ENCODE measurements at places on chromosomes 4 and X. TPM values are rescaled to one million over a fixed set of nuclear protein-coding genes. Genes with fewer than 3 reads are reported as not detected.

GAGE12F gene
- total RNA-seq, result not detected

AMOT gene
- 9.9 TPM for total RNA-seq

PAGE4 gene
- total RNA-seq, result not detected

GRCh38 chrX:110346681-110347080 lies 12.0 kb upstream of the RTL9 start:
- no peak for DNase-seq

- DNase-seq, result no peak
Observed at GRCh38 chrX:66002824-66003680, 36.8 kb downstream of the VSIG4 start.

DNA sequence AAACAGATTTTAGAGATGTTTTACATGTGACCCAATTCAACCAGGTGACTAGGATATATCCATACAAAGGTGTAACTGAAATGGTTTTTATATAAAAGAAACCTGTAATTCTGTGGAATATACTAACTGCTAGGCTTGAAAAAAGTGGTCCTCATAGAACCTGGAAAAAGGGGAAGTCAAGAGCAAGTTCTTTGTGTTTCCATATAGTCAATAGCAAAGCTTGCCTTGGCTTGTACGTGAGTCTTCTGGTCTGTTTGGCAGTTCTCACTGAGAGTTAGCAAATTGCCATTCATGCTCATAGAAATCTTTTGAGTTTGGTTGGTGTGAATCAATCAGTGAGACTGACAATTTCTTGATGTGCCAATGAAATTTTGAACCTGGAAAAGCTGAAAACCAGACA lies 79.4 kb upstream of the SMIM10 start:
- DNase-seq, result no peak

DNA sequence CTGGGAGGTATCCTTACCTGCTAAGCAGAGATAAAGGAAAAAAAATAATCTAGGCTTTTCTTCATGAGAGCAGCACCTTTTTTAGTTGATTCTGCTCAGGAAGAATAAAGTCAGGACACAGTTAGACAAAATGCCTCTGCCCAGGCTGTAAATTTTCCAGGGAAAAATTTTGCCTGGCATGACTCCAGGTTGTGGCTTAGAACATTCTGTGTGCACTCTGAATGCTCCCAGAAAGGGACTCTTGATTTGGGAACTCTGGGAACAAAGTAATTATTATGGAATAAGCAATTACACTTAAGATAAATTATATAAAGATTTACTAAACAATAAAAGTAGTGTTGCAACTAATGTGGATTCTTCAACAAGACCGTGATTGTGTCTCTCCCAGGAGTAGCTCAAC lies 826.2 kb upstream of the TENM3 start:
- no peak for DNase-seq

- DNase-seq, result no peak
Observed at GRCh38 chr4:77865259-77865658, 2.6 kb downstream of the MRPL1 start.

DNA sequence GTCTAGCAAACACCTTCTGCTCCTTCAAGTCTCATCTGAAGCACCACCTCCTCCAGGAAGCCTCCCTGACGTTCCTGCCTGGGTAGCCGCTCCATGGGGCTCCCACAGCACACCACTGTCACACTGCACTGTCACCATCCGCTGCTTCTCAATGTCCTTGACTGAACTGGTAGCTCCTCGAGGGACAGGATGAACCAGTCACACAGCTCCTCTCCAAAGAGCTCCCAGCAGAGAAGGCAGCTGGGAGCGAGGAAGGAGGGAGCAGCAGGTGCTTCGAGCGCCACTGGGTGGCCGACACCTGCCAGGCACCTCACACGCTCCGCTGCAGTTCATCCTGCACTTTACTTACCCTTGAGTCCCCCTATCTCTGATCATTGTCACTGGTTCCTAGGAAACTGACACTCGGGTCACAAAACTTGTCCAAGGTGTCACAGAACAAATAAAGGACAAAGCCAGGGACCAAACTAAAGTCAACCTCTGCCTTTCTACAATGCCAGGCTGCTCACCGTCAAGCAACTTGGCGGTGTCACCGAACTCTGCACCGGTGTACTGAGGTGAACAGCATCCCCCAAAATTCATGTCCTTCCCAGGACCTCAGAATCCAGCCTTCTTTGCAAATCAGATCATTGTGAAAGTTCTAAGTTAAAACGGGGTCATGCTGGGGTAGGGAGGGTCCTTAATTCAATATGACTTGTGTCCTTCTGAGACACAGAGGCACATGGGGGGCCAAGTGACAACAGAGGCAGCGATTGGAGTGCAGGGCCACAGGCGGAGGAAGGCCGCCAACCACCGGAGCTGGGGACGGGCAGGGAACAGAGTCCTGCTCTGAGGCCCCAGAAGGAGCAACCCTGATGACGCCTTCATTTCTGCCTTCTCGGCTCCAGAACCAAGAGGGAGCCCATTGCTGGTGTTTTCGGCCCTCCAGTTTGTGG lies 5.5 kb upstream of the S100P start:
- DNase-seq, result no peak

DNA sequence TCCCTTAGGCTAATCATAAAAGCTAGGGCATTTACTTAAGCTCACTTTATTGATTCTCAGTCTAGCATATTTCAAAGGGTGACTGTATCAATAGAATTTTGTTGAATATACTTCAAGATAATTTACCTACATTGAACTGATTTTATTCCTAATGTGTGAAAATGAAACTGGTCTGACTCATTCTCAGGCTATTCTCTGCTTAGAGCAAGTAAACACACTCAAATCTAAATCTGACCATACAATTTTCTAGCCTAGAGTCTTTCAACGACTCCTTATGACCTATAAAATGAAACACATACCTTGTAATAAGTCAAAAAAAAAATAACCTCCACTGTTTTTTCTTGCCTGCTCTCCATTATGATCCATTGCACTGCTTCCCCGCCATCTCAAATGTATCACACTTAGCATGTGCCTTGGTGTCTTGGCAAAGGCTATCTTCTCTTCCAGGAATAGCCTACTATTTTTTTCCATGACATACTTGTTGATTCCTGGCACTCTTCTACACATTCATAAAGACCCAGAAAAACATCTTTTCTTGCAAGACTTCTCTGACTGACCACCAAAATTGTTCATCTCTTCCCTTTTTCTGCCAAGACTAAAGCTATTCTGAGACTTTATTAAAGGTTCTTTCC lies 965.1 kb upstream of the HS3ST1 start:
- DNase-seq, result no peak

GRCh38 chr4:61911313-61911756 lies 711.2 kb downstream of the ADGRL3 start:
- DNase-seq, result no peak
